Lung microvascular endothelial cell (primary cell): ENCODE measurements at places on chromosomes 16 and 17.

- no peak for DNase-seq
Measured at GRCh38 chr16:85653290-85653891, 35.4 kb downstream of the GINS2 start.

DNA sequence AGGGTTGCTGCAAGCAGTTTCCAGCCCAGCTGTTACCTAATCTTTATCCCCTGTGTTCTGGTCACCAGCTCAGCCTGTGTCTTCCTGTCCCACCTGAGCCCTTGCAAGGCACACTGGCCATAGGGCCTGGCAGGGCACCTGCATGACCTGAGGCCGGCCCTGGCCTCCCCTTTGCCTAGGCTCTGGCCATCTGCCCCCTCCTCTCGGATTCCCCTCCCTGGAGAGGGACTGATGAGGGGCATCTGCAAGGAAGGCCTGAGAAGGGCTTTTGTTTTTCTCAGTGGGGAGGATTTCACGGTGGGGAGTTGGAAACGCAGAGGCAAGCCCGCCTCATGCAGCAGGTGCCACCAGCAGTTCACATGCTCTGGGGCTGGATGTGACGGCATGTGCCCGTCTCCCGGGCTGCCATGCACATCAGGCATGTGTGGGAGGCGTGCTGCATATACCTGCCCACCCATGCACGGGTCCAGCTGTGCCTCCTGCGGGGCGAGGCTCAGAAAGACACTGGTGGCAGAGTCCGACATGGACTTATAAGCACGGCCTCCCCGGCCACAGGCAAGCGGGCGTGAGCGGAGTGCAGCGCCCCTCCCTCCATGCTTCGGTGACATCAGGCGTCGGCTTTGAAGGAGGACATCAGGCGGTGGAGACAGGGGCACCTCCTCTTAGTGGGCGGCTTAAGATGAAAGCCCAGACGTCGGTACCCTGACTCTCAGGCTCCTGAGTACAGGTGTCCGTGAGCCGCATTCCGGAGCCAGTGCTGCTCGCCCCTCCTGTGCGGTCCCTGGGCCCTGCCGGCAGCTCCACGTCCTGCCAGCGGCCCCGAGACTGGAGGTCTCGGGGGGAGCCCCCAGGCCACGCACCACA is 16.5 kb downstream of the ASPSCR1 start:
- DNase-seq: no peak

GRCh38 chr17:52686140-52686539 is 527.6 kb upstream of the CA10 start:
- no peak for DNase-seq

GRCh38 chr17:34366529-34367107 is 3.6 kb upstream of the CCL1 start:
- peak; percentile 16 for DNase-seq

GRCh38 chr17:2400474-2400866 is 390 bp downstream of the MNT start:
- peak; percentile 70 for DNase-seq

DNA sequence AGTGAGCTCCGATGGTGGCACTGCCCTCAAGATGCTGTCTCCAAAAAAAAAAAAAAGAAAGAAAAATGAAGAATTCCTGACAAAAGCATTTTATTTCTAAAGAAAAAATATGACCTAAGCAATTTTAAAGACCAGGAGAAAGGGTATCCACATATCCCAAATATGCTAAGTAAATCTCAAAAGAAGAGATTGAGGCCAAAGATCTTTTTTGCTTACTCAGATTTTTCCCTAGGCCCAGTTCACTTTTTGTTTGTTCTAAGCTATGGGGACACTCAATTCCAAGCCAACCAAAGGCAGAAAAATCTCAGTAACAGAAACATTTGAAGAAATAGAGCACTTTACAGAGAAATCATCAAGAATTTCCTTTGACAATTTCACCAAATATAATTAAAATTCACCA is 150.8 kb downstream of the SOX9 start:
- DNase-seq: no peak

GRCh38 chr16:19938536-19938935 is 53.9 kb upstream of the GPRC5B start:
- DNase-seq: no peak

DNA sequence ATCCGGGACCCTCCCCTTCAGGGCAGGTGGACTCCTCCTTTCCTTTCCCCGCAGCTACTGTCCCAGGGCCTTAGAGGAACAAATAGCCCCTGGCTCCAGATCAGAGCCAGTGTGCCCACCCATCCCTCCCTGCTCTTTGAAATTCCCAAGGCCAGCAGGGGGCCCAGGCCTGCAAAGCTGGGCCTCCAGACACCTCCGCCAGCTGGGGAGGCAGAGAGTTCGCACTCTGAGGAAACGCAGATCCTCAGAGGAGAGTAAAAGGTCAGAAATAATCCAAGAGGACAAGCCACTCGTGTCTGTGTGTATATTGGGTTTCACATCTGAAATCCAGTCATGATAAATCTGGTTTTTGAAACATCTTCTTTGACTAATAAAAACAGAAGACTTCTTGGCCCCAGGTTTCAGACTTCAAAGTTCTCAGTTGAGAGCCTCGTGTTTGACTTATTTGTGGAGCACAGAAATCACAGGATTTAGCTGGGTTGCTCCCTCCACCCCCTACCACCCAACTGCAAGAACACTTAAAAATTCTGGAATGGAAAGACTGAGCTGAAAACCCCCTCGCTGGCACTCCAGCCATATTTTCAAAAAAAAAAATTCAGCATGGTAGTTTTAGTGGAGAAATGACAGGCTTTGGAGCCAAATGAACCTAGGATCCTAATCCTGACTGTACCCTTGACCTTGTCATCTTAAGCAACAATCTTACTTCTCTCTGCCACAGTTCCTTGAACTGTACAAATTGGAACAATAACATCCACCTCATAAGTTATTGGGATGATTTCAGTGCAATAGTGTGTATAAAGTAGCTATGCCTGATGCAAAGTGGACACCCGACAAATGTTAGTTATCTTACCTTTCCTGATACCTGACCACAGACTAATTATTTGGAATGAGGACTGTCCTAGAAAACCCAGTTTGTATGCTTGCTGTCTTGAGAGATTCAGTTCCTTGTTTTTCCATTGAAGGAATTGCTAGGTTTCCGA is 44.5 kb upstream of the TBX2 start:
- no peak for DNase-seq

GRCh38 chr16:9922441-9922840 is 259.8 kb downstream of the GRIN2A start:
- DNase-seq: no peak

DNA sequence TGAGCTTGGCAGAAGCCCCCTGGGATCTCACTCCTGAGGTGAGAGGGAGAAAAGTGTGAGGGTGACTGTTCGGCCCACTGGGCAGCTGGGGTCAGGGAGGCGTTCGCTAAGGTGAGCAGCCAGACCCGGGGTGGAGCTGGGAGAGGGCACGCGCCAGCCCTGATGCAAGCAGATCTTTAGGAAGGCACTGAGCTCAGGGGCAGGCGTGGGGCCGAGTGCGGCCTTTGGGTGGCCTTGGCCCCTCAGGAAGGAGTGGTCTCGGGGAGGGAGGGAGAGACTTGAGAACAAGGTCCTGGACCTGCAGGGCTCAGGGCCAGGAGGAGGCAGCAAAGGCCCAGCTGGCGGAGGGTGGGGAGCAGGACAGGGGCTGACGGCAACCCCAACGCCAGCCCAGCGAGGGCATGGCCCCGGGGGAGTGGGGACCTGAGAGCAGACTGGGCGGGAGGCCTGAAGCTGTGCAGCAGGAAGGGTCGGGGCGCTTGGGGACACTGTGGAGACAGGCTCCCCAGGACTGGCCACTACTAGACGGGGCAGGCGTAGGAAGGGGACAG is 14.5 kb upstream of the WDR45B start:
- DNase-seq: no peak

GRCh38 chr17:50213026-50214022 is 11.9 kb upstream of the COL1A1 start:
- no peak for DNase-seq

- peak; percentile 80 for DNase-seq
Measured at GRCh38 chr16:49921791-49922456, 66.0 kb upstream of the ZNF423 start.

DNA sequence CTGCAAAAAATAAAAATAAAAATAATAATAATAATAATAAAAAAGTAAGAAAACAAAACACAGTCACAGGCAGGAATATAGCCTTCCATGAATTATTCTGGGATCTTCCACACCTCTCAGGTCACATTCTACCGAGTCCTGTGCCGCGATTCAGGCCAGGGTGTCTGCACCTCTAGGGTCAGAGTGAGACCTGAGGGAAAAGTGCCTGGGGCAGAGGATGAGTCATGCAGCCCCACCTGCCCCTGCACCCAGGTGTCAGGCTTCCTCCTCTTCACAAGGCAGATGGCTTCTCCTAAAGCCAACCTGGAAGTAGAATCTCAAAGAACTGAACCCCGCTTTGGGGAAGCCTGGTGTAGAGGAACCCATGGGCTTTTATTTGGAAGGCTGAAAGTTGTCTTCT is 283.7 kb downstream of the CPPED1 start:
- no peak for DNase-seq

GRCh38 chr17:67707442-67707841 is 10.3 kb upstream of the NOL11 start:
- no peak for DNase-seq

DNA sequence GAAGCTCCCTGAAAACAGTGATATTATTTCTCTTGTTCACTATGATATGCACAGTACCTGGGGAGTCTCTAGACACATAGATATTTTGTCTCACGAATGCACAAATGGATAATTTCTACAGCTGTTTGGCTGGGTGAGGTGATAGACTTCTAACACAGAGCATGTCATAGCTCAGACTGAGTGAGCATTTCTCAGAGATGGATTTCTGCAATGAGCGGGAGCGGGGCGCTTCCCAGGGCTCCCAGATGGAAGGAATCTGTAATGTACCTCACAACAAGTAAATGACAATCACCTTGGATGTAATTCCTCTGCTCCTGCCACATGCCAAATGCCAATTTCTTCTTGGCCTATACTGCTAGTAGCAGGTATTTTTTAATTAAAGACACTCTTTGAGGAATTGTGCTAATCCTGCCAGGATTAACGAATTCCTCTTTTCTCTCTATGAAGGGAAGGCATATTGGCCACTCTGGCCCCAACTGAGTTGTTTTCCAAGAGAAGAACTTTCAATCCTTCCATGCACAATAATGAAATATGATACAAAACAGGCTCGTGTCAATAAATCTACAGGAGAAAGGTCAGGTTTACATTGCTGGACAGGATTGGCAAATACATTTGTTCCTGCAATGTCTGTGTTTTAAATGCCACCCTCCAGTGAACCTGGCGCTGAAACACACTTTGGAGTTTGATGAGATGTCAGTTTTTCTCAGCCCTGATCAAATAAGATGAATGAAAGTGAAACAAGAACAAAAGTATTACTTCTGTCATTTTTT is 185.3 kb downstream of the CBLN1 start:
- DNase-seq: no peak

DNA sequence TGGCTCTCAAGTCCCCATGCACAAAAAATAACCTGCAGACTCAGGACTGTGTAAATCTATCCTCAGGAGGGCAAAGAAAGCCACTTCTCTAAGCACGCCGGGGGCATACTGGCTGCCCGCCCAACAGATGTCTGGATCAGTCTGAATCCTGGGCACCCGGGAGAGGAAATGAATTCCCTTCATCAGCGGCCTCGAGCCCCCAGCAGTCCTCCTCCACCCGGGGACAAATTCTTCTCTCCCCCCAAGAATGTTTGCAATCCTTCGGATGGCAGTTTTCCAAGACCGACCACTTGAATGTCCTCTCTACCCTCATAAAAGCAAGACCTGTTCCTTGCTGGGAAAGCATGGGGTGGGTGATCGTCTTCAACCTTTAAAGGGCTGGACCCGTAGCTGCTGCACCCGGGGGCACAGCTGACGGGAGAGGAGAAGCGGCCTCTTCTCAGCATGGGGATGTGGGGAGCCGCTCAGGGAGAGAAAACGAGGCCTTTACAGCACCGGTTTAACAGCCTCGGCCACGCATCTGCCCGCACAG is 9.4 kb upstream of the MAP2K3 start:
- DNase-seq: no peak

- DNase-seq: no peak
Measured at GRCh38 chr17:73174126-73174525, 9.3 kb downstream of the SSTR2 start.

DNA sequence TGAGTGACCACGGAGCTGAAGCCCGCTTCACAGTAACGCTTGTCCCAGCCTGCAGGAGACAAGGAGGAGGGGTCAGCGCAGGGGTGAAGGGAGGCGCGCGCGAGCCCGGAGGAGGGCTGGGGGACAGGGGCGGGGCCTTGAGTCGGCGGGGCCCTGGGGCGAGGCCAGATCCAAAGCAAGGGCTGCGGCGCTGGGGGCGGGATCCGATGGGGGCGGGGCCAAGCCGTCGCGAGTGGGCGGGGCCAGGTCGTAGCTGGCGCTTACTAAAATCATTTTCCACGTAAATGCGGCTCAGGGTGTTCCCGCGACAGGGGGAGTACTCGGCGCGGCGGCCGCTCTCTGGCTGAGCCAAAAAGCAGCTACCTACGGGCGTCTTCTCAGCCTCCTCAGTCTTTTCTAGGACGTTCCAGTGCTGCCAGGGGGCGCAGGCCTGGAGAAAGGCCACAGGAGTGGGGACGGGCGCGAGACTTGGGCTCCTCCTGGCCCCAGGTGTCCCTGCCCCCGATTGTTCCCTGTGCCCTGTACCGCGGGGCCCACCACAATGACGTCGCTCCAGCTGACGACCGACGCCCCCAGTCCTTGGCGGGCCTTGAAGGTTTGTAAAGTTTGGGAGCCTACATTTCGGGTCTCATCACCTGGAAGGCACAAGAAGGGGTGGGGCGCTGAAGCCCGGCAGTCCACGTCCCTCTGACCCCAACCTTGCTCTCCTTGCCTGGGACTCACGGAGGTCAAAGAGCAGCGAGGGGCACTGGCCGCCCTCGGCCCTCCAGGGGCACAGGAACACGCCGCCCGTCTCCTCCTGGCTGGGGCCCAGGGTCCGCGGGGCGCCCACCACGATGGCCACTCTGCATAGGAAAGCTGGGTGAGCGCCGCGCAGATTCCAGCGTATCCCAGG is 3.9 kb downstream of the ITGA2B start:
- DNase-seq: peak; percentile 64

GRCh38 chr16:69820926-69821541 is 58.9 kb downstream of the WWP2 start:
- peak; percentile 68 for DNase-seq
